ENCODE measurements at places on chromosomes 11 and 22.

DNA sequence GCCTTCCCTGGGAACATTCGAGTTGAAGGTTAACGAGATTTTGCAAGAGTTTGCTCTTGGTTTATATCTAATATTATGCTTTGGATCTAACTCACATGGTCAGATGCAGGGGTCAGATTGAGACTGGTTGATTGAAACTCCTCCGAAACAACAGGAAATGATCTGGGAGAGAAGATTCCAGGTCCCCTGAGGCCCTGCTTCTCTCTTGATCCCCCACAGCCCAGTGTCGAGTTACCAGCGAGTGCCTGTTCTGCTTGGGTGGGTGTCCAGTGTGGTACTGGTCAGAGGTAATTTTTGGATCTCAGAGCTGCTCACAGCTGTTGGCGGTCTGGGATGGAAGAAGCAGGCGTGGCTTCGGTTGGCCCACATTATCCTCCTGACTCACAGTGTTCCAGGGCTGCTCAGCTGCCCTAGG is 9.2 kb downstream of the FBLN1 start:
- no peak for DNase-seq

DNA sequence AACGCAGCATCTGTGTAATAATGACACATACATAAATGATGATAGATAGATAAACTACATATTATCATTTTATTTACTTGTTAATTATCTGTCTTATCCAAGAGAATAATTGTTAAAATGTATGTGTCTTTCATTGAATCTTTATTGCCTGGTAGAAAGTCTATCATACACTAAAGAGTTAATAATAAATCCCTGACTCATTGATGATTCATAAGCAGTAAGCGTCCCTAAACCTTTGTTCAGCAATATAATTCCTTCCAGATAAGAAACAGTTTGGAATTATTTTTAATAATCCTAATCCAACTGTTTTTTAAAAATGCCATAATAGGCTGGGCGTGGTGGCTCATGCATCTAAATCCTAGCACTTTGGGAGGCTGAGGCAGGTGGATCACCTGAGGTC is 655.6 kb upstream of the CNTN5 start:
- DNase-seq: no peak

DNA sequence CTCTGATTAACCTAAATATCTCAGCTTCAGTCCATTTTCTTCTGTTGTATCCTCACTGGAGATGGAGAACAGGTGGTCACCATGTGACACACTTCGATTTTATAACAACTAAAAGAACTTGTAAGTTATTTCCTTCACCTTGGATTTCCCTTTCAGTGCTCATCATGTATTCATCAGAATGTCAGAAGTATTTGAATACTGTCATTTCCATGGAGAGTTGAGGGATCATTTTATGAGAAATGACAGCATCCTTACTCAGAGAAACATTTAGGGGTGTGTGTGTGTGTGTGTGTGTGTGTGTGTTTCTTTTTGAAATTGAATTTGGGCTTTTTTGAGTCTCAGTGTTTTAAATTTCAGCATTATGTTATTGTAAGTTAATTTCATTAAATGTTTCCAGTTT is 205.8 kb downstream of the ARHGAP42 start:
- no peak for DNase-seq

GRCh38 chr11:28009996-28010395 is 98.0 kb downstream of the KIF18A start:
- DNase-seq: no peak

- DNase-seq: no peak
These were observed 83.6 kb downstream of the BCR start for GRCh38 chr22:23263651-23264555.

DNA sequence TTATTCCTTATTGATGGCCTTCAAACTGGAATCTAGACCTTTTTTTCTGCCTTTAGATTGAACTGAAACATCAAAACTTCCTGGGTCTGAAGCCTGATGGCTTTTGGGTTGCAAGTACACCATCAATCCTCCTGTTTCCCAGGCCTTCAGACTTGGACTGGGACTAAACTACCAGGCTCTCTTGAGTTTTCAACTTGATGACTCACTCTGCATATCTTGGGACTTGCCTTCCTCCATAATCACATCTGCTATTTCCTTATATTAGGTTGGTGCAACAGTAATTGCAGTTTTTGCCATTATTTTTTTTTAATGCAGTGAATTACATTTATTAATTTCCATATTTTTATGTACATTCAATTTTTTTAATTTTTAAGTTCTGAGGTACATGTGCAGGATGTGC is 7.0 kb downstream of the OR51B5 start:
- no peak for DNase-seq

DNA sequence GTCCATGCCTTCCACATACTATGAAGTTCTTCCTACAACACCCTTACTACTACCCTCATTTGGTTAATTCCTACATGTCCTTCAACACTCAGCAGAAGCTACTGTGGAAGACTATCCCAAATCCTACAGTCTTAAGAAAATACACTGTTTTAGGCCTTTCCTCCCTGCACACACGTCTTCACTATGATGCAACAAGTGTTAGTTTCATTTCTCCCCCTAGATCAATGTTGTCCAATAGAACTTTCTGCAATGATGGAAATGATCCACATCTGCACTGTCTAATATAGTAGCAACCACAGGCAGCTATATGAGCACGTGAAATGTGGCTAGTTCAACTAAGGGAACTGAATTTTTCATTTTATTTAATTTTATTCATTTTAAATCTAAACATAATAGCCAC is 46.7 kb upstream of the CCDC34 start:
- no peak for DNase-seq

DNA sequence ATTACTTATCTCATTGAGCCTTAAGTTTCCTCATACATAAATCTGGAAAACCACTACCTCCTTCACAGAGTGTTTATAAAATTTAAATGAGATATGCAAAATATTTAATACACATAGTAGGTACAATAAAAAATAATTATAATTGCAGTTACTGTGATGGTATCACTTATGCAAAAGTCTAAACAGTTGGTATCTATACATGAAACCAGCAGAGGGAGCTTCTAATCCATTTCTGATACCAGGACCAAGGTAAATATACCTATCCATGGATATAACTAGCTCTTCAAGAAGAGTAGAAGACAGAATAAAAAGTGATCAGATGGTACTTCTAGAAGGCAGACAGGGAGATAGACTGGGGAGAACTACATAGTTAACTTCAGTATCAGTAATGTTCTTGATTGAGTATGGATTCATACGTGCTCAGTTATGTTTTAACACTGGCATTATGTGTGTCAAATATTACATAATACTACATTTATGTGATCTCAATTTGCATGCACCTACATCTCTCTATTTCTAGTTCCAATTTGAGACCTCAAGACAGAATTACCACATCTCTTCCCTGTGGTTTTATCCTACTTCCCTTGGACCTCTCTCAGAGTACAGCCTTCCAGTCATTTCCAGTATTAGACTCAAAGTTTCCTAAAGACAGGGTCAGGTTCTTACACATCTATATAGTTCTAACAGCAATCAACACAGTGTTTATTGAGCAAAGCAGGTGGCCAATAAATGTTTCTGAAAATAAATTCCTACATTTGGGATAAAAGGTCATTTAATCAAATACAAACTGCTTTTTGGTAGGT is 13.7 kb upstream of the TSG101 start:
- DNase-seq: no peak

GRCh38 chr11:2114430-2115241 is 24.6 kb downstream of the IGF2 start:
- DNase-seq: no peak

DNA sequence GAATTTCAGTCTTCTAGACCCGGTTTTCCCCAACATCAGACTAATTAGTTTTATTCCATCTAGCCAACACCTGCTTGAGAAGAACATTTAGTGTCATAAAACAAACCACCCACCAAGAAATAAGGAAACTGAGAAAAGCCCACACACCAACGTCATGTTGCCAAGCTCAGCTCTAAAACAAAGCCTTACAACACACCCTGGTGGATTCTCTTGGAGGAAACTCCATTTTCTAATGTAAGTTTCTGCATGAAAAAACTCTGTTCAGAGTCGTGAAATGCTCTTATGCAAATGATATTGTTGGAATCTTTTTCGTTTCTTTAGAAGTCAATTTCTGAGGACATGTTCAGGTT is 105.0 kb upstream of the RAG2 start:
- DNase-seq: no peak

DNA sequence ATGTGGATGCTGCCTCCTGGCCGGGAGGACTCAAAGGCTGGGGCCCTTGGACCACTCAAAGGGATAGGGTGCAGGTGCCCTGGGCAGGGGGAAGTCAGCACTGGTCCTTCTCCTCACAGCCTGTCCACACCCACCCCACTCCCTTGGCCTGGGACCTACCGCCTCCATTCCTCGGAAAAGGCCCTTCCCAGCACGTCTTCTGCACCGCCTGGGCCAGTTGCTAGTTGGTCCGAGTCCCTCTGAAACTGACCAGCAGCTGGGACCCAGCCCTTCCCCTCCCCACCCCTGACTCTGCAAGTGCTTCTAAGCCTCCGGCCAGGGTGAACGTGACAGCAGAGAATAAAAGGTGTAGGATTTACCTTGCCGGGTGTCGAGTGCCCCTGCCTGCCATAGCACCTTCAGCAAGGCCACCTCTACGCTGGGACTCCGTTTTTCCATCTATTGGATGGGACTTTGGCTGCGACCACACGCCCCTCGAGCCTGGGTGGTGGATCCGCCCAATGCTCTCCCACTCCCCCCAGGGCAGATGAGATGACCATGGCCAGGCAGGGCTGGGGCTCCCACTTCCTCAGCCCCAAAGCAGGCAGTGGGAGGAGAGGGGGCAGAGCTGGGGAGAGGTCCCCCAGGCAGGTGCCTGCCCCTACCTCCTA is 37.3 kb downstream of the OSBPL5 start:
- no peak for DNase-seq

GRCh38 chr22:39526736-39527171 is 5.8 kb downstream of the RPS19BP1 start:
- no peak for DNase-seq

GRCh38 chr11:90344546-90344945 is 121.7 kb upstream of the CHORDC1 start:
- no peak for DNase-seq

GRCh38 chr22:39177791-39178190 is 25.3 kb upstream of the CBX7 start:
- DNase-seq: no peak

DNA sequence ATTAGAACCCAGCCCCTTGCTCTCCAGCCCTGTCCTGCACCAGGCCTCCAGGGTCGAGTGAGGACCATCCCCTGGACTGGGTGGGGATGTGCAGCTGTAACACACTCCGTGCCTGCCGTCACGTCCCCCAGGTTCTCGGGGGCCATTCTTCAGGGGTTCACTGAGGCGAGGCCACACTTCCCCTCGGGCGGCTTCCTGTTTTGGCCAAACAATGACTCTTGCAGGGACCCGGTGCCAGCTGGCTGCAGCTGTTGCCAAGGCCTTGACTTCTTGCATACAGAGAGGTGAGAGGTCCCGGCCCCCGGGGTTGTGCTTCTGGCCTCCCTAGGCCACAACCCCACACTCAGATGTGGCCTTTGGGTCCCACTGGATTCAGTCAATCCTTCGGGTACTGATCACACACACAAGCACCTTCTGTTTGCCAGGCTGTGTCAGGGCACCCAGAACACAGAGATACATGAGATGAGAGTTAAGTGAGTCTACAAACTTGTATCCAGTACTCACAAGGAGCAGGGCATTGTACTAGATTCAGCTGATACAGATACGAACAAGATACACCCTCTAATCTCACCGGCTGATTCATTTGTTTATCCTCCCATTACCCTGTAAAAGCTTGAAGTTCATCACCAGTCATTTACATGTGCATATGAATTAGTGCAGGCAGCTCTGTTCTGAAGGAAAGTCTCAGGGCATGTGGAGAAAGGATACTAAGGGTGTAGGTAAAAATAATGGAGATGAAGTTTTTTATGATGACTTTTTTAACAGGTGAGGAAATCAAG is 32.9 kb downstream of the LRRC32 start:
- DNase-seq: no peak

GRCh38 chr22:46490538-46490937 is 46.9 kb downstream of the CELSR1 start:
- no peak for DNase-seq

- no peak for DNase-seq
These were observed 134.7 kb downstream of the GRIK4 start for GRCh38 chr11:120646206-120646605.

- no peak for DNase-seq
These were observed 20.2 kb upstream of the SEPTIN5 start for GRCh38 chr22:19693981-19694670.

DNA sequence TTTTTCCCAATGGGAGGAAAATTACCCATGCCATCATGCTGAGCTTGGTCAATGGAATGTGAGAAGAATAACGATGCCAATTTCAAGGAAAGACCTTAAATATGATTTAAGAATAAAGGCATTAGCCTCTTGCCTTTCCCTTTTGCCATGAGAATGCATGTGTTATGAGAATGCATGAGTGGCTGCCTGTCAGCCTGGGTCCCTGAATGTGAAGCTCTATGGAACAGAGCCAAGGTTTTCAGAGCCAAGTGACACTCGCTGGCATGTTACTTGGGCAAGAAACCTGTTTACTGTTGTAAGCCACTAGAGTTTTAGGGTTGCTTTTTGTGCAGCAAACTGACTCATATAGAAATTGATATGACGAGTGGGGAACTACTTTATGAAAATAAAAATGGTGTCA is 75.7 kb downstream of the JRKL start:
- no peak for DNase-seq
